IPS DF 6.9 (cell line): ENCODE measurements at places on chromosomes 3 and 15.

GRCh38 chr3:8246070-8246469, 255.6 kb upstream of the LMCD1 start:
- DNase-seq, result no peak

- DNase-seq, result no peak
Measured at GRCh38 chr3:157029365-157029790, 130.6 kb downstream of the CCNL1 start.

DNA sequence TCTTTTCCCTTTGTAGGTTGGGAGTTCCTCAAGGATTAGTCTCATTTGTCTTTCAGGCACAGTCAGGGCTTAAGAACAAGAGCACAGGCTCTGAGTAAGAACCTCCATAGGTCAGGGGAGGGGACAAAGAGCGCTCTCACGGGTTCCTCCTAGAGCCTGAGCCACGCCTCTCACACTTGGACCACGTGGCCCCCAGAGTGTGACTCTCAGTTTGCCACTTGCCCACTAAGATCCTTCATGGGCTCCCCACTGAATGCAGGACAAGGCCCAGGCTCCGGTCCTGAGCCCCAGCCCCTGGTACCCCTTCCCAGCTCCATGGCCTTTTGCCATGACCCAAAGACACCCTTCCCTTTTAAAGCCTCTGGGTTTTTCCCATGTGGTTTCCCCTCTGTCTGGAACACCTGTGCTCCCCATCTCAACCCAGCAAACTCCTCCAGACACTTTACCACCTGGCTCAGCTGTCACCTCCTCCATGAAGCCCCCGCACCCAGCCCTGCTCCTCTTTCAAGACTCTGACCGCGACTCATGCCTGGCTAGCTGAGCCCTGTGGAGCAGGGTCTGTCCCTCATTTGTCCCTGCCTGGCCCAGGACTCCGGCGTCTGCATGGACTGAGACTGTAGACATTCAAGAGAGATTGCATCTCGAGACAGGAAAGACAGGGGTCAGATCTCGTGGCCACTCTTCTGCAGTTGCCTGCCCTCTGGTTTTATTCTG, 32.7 kb downstream of the IQSEC1 start:
- no peak for DNase-seq

GRCh38 chr3:119223511-119223910, 17.2 kb downstream of the B4GALT4 start:
- no peak for DNase-seq

GRCh38 chr15:78374436-78375393, 34.6 kb downstream of the CRABP1 start:
- no peak for DNase-seq

GRCh38 chr15:56608140-56608778, 125.0 kb downstream of the ZNF280D start:
- DNase-seq, result no peak

DNA sequence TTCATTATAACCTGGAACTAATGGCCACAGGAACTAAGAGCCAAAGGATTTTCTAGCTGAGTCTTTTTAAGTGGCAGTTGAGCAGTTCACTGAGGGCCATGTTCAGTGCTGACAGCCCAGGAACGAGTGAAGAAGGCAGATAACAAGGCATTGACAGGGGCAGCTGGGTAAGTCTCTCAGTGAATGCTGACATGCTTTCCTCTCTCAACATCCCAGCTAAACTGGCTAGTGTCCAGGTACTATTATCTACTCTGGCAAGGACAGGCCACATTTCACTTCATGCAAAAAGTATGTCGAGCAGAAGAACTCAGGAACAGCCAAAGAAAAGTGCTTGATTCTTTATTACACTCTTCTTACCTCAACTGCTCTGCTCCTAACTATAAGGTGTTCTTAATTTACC, 515.9 kb downstream of the NLGN1 start:
- no peak for DNase-seq

- DNase-seq, result no peak
Measured at GRCh38 chr15:68552344-68552743, 26.4 kb upstream of the CORO2B start.

DNA sequence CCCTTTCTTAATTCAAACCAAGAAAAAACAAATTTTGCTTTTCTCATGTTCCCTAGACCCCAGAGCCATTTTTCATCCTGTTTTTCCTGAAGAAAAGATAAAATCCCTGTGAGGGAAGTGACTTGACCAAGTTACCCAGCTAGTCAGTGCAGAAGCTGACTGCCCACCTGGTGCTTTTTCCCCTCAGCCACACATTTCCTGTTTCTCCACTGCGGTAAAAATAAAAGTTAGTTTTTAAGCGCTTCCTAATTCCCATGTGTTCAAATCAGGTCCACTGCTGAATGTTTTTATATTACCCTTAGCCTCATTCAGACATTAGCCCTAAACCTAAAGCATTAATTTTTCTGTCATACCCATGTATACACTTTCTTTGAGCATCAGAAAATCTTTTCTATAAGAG, 26.1 kb downstream of the PPP2R3A start:
- DNase-seq, result no peak

DNA sequence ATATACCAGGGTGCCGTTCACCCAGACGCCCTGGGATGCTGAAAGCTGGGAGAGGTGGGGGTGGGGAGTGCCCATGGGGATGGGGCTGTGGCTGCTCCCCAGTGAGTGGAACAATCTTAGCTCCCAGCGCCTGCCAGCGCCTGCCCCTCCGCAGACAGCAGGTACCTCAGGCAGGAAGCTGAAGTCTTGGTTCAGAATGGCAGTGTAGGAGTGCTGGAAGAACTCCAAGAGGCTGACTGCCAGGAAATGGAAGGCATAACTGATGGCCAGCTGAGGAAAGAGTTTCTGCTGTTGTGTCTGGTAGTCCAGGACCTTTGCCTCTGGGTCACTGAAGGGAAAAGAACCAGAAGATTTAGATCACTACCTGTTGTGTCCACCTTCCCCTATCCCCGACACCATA, 8.4 kb downstream of the ACOX2 start:
- DNase-seq, result no peak

DNA sequence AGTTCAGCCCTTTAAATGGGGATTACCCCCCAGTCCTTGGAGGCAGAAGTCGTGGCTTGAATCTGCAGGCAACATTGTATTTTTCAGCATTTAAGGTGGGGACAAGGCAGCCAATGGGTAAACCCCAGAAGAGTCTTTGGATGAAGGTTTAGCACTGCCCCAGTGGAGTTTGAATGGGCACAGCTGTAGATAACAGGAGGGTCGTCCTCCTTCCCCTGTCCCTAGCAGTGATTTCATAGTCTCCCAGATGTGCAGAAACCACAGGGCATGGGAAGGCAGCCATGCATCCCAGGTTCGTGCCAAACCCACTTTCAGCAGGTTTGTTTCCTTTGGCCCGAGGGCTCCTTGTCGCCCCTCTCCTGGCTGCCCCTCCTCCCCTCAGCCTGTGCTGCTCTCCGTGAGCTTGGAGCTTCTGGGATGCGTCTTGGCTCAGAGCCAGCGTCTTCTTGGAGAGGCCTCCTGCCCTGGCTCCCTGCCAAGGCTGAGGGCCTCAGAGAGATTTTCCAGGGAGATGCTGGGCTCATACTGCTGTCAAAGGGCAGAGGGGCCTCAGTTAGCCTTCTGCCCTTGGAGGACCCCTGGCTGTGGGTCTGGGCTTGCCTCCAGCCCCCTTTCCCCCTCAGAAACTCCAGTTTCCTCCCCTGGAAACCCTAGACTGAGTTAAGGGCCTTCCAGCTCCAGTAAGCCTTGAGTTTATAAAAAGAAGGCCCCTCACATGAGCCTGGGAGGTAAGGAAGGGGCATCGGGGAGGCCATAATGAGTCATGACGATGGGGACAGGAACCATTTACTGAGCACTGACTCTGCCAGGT, 48.9 kb upstream of the POLG start:
- DNase-seq, result no peak

DNA sequence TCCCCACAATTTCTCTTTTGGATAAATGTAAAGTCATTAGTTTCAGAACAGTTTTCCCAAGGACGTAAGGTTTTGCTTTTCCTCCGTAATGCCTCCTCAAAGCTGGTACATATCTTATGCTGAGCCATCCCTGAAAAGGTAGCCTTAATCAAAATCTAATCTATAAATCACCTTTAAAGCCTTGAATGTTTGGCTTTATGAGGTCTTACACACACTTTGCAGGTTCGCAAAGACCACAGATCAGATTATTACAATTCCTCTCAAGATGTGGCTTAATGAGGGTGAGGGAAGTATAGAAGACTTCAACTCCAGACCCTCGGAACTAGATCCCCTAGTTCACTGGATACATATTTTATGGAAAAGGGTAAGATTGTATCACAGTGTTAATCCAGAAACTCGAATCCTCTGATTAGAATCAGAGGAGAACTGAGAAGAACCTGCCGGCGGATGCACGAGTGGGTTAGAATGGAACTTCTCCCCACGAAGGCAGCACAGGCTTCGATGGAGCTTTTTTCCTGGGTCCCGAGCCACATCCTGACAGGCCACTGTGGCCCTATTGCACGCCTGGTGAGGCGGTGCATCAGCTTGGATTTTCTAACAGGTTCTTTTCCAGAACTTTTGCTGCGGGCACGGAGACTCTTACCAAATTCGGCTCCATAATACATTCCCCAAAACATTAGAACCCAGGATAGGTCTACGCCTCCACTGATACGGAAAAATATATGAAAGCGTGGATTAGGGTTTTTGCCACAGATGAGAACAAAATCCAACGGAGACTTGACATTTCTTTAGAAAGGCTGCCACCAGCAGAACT, 1.2 kb downstream of the CTXND1 start:
- DNase-seq, result no peak

DNA sequence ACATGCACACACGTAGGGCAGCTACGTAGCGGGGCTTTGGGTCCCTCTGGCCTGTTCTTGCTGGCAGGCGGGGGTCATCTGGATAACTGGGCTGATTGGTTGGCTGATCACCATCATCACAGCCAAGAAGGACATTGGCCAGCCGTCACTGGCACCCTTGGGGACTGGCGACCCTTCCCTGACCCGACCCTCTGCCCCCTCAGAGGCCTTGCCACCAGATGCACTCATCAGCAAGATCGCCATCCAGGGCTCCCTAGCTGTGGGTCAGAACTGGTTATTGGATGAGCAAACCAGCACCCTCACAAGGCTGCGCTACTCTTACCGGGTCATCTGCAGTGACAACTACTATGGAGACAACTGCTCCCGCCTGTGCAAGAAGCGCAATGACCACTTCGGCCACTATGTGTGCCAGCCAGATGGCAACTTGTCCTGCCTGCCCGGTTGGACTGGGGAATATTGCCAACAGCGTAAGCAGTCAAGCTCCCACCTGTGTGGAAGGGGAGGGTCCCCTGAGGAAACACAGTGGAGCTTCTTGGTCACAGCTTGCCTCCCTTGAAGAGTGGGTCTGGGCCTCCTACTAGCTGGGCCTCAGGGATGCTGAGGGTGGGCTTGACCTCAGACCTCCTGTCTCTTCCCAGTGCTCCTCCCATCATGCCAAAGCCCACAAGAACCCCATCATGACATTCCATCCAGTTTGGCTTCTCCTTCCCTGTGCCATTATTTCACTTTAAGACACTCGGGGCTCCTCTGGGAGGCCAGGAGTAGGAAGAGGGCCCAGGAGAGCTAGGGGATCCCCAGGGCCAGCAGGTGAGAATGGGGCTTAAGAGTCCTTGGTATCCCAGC, 2.4 kb downstream of the DLL4 start:
- DNase-seq, result no peak
